ENCODE measurements at places on chromosomes 6 and 20.

GRCh38 chr6:142845624-142846458, 99.1 kb downstream of the HIVEP2 start:
- peak; percentile 90 for DNase-seq

DNA sequence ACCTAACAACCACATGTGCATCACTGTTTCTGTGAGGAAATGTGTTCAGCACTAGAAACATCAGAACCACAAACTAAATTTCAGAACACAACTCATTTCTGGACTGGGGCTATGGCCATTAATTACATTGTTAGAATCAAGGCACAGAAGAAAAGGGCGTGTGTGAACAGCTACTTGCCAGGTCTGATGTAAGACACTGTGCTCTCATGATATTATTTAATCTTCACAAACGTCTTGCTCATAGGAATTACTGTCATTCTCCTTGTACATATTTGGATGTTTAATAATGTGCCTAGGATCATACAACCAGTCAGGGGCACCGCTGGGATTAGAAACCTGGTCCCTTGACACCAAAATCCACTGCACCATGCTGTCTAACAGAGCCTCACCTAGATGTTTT, 14.8 kb downstream of the ADGRF1 start:
- no peak for DNase-seq

DNA sequence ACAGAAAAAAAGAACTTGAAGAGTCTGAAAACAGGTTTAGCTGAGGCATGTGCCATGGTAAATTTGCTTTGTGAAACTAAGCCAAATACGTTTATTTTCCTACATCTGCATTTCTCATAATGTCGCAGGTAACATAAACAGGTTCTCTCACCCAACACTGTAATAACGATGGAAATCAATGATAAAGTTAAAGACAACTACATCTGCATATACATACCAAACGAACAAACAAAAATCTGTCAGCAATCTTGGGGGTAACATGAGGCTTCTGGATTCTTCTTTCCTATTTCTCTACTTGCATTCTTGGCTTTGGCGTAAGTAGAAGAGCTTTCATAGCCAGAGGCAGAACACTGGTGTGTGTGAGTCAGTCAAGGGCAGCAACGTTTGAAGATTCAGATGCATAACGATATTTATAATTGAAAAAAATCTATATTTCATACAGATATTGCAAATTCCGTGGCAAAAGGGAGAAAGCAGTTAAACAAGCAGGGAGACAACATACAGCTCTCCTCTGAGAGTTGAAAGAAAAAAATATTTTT, 195.1 kb downstream of the EDN1 start:
- no peak for DNase-seq

DNA sequence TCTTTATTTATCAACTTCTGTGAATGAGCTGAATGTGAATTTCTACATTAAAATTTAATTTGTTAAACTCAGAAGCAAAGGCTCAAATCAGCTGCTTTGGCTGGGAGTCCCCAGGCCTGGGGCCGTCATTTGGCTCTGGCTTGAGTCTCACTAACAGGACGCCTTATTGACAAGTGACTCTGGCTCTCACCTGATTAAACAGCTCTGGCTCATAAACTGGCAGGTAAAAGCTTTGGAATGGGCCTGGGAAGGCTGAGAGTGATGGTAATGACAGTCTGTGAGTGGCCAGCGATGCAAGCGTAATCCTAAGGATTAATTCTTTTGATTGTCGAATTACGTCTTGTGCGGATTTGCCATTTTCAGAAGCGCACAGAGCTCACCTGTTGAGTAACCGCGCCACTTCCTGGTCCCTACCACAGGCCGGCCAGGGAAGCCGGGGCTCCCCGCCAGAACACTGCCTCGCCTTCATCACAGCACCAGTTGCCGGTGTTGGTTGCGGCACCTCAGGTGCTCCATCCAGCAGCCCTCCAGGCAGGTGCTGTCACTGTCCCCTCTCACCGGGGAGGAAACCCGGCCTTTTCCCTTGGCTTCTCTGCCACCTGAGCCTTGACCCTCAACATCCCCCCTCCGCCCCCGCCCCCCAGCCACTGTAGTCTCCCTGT, 110.7 kb downstream of the ZDHHC14 start:
- DNase-seq: no peak

DNA sequence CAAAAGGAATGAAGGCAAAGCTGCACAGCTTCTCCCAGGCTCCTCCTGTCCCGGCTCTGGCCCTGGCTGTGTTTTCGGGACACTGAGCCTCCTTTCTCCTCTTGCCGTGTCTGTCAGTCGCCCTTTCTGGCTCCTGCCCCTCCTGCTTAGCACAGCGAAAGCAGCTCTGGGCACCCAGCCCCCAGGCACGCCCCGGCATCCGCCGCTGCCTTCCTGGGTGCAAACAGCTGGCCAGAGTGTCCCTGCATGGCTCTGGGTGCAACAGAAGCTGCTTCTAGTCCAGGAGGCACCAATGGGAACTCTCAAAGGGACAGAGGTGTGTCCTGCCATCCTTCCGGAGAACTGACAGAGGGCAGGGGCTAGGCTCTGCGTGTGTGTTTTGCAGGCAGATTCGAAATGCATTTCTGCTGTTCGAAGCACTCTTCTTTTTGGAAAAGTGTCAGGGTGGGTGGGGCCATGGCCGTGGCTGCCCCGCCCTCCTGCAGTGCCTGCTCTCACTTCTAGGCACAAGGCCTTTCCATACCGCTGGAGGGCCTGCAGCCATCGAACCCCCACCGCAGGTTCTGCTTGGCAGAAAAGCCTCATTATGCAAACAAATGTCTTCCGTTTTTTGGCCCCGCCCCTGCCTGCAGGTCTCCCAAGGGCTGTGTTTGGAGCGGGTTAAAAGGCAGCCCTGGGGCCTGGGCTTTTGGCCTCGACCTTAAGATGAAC, 15.5 kb downstream of the COL9A3 start:
- DNase-seq: peak; percentile 62

DNA sequence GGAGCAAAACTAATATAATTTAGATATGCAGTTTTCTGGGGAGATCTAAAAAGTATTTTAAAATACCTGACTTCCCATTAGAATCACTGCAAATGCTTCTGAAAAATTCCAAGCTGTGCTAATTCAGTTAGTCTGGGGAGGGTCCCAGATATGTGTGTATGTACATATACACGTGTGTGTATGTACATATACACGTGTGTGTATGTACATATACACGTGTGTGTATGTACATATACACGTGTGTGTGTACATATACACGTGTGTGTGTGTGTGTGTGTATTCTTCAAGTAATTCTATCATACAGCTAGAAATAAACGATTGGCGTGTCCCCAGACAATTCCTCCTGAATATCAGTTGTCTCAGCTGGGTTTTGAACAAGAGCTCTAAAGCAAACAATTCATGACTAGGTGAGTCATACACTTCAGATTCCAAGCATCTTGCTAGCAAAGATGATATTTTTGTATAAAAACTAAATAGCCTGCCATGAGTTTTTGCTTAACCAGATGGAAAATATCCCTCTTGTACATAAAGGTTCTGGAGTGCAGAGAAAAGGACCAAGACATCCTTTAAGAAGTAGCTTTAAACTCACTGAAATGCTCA, 58.2 kb downstream of the SPACA1 start:
- no peak for DNase-seq

- no peak for DNase-seq
Measured at GRCh38 chr20:48644286-48644828, 183.4 kb downstream of the PREX1 start.

DNA sequence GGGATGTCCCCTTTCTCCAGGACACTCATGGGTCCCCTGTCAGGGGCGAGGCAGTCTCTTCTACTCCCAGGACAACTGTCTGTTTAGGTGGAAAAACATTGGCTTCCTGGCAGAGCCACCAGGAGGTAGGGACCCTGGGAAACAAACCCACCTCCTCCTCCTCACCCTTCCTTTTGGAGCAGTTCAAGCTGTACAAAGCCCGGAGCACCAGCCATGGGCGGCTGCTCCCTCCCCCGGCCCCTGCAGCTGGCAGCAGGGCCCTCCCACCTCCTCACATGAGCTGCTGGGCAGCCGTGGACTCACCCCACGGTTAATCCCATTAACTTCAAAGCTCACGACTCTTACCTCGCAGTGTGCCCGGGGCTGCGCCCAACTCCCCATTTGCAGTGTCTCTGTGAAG, 48.6 kb downstream of the CDH4 start:
- DNase-seq: no peak

GRCh38 chr6:52512199-52512598, 64.7 kb downstream of the TRAM2 start:
- peak; percentile 83 for DNase-seq

- no peak for DNase-seq
Measured at GRCh38 chr6:141467881-141468280, 664.8 kb upstream of the GJE1 start.

GRCh38 chr6:166922937-166923336, 33.4 kb downstream of the RNASET2 start:
- no peak for DNase-seq

DNA sequence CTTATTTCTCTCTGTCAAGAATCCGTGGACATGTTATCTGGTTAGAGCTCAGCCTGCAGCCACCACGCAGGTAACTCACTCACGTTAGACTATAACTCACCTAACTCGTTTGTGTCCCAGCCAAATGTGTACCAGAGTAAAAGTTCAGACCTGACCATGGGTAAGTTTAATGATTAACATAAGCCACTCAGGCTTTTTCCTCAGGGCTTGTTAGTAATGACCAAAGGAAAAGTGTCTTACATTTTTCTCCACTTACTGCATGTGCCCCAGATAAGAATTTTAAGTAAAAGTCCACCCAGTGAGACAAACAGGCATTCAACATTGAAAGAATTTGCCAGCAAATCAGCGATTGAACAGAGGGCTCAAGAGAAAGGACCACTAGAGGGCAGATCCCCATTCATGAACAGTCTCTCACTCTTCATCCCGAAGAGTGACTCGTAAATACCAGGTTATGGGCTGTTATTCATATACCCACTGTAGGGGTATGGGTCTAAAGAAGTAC, at the start of gene PKHD1:
PKHD1 (minus strand) TSS at position 116 of the 502 bp plus-strand sequence. CDS start 2,680 bp downstream, outside the sequence.
- no peak for DNase-seq

GRCh38 chr6:142530566-142530965, 228.8 kb downstream of the ADGRG6 start:
- DNase-seq: no peak

GRCh38 chr6:34465531-34466241, at the start of gene PACSIN1:
Gene PACSIN1 (plus strand): TSS chr6:34466076. CDS start chr6:34526306, 60,230 bp downstream.
- no peak for DNase-seq

GRCh38 chr20:6135347-6135746, 12.5 kb upstream of the FERMT1 start:
- no peak for DNase-seq

DNA sequence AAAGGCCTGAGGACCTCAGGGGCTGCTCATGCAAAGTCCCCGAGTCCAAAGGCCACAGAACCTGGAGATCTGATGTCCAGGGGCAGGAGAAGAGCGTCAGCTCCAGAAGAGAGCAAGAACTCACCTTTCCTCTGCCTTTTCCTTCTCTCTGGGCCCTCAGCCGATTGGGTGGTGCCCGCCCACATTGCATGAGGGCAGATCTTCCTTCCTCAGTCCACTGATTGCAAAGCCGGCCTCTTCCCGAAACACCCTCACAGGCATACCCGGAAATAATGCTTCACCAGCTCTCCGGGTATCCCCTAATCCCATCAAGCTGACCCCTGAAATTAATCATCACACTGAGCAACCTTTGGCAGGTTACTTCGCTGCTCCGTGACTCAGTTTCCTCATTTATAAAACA, 33.4 kb downstream of the SPDEF start:
- DNase-seq: no peak

DNA sequence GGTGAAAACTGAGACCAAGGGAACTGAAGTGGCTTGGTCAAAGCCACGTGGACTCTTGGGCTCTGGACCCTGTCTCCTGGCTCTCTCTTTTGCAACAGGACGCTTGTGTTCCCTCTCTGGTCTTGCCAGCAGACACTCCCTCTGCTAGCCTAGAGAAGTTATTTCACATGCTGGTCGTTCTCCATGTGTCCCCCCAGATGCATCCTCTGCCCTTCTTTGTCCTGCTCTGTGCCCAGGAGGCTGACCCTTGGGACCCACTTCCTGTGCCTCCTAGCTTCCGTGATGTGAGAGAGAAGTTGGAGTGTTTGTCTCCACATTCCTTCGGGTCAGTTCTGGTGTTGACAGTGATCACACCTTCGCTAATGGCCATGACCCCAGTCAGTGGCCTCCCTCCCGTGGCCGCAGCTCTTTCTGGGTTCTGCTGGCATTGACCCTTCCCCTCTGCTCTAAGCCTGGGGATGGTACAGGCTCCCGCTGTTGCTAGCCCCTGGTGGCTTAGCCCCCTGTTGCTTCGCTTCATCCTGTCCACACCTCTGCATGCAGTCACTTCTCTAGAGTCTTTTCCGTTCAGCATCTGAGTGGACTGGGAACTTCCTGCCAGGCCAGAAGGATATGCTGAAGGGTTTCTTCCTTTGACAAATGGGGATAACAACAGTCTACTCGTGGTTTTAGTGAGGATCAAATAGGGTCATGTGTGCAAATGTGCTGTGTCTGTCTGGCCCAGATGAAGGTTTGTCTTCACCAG, 70.1 kb upstream of the BMP2 start:
- DNase-seq: no peak

DNA sequence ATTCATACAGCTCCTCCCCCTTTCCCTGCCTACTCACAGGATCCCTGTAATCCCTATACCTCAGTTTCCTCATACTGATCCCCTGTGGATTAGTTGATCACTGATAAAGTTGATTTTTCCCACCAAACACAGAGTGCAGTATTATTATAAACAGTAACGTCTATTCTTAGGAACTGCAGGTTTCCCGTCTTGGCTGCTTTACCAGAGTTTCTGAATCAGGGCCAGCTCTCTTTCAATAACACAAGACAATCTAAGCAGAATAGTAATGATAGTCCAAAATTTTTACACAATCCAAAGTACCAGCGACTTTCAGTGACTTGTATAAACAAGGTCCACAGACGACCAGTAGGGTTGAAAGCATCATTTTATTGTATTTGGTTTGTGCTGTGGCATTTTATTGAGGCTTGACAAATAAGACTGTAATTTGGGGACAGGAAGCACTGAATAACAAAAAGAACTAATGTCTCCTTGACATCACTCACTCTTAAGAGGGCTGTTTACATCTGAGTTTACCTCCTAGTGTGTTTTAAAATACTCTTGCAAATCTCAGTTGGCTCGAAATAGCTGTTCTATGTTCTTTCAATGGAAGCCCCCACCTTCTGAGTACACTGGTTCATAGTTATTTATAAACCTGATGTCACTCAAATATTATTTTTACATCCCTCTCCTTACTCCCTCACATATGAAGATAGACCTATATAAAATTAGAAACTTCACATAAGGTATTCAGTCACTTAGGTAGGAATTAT, 6.1 kb upstream of the JARID2 start:
- DNase-seq: peak; percentile 39

GRCh38 chr20:38805958-38806854, 709 bp downstream of the PPP1R16B start:
- DNase-seq: no peak

GRCh38 chr6:46324706-46325105, 153.9 kb upstream of the ENPP5 start:
- no peak for DNase-seq

- no peak for DNase-seq
Measured at GRCh38 chr6:91483415-91484105, 896.7 kb upstream of the MAP3K7 start.

GRCh38 chr20:17394411-17394810, 136.8 kb downstream of the BFSP1 start:
- DNase-seq: no peak

Data from femur (tissue), 1 donor.